Left cardiac atrium (tissue), 4 donors: ENCODE measurements at places on chromosomes 6 and 20. TPM values are rescaled to one million over a fixed set of nuclear protein-coding genes. Genes with fewer than 3 reads are reported as not detected.

DNA sequence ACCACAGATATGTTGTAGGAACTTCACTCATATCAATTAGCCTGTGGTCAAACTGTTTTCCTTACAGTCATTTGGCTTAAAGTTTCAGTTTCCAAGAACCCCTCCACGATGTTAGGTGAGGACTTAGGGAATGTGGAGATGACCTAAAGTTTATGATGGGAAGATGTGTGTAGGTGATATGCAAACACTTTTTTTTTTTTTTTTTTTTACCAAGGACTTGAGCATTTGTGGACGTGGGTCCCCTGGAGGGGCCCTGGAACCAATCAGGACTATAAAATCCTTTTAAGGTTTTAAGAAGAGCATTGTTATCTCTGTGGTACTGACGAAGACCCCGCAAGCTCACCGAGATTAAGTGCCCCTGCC is 478 bp upstream of the MTHFD1L start:
- DNase-seq = no peak

DNA sequence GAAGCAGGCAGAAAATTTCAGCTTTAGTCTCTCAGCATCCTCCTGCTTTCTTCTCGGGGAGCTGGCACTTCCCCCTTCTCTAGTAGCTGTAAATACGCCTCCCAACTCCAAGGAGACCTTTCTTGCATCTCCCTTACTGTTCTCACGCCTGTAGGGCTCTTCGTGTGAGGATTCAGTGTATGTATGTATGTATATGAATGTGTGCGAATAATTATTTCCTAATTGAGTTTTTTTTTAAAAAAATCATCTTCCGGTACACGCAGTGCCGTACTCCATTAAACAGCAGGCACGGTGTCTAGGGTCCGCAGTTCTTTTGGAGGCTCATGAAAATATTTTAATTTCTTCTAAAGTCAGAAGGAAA is 85.4 kb downstream of the HFE start:
- no peak for DNase-seq

- DNase-seq = no peak
Observed at GRCh38 chr6:158852312-158853071, 33.3 kb upstream of the EZR start.

DNA sequence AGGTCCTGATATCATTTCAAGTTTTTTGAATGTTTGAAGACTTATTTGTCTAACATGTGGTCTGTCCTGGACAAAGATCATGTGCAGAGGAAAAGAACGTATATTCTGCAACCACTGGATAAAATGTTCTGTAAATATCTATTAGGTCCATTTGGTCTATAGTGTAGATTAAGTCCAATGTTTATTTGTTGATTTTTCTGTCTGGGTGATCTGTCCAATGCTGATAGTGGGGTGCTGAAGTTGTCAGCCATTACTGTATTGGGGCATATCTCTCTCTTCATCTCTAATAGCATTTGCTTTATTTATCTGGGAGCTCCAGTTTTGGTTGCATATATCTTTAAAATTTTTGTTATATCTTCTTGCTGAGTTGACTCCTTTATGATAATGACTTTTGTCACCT is 258.4 kb upstream of the CITED2 start:
- DNase-seq = no peak

GRCh38 chr6:11964729-11965335 is 47.3 kb upstream of the HIVEP1 start:
- no peak for DNase-seq

CFB gene
- total RNA-seq = 50.3 TPM

DNA sequence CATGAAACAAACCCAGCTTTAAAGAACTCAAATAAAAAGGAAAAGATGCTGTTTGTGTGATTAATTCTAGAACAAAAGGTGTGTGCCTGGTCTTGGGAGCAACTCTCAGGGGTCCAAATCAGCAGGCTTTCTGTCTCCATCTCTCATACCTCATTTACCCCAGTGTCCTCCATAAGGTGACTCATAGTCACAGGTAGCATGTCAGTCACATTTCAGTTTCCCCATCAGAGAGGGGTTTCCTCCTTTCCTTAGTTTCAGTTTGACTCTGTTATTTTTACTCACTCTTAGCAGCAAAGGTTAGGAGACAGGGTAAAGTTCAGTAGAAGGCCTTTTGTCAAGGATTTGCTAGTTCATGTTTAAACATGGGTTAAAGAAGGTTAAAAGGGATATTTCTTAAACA is 46.2 kb downstream of the OGFRL1 start:
- no peak for DNase-seq

- DNase-seq = no peak
Observed at GRCh38 chr20:47711046-47711752, 74.1 kb downstream of the SULF2 start.

LRRC1 gene
- total RNA-seq = 4.9 TPM

GRCh38 chr6:75098709-75099108 is 107.1 kb downstream of the COL12A1 start:
- DNase-seq = peak; percentile 58

NKAIN4 gene
- total RNA-seq = not detected

DNA sequence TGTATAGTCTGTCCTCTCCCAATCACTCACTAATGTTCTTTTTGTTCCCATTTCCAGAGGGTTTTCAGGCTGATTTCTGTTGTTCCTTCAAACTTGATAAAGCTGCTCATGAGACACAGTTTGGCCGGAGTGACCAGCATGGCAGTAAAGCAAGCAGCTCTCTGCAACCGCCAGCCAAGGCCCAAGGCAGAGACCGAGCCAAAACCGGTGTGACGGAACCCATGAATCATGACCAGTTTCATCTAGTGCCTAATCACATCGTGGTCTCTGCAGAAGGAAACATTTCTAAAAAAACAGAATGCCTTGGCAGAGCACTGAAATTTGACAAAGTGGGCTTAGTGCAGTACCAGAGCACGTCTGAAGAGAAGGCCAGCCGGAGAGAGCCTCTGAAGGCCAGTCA is 14.8 kb upstream of the RPL7L1 start:
- peak; percentile 46 for DNase-seq

- no peak for DNase-seq
Observed at GRCh38 chr6:117399126-117399525, 26.6 kb downstream of the ROS1 start.

DNA sequence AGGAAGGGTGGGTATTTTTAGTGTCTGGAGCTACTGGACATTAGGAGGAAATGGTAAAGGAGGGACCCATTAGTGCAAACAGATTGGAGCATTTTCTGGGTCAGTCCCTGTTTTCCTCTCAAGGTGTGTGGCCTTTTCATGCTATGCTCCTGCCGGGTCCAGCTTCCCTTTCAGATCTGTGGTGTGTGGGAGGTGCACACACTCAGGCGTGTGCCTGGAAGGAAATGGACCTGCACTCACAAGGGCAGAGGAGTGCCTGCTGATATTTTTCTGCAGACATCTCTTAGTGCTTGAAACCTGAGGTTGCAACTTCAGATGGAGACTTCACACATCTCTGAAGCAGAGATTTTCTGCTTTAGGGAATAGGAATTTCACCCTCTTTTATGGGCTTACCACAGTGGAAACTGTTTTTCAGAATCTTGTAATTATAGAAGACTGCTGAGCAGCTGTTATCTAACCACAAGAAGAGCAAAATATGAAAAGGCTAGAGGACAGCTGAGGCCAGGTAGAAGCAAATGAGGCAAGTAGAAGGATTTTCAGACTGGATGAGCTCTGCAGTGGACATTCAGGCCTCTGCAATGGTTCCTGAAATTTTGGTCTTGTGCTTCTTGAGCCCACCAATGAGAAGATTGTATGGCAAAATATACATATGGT is 764.3 kb downstream of the QKI start:
- DNase-seq = no peak

GRCh38 chr6:156719395-156719719 is 57.8 kb upstream of the ARID1B start:
- DNase-seq = no peak

HAO1 gene
- not detected for total RNA-seq

ASIP gene
- 1.2 TPM for total RNA-seq

GRCh38 chr6:28264834-28265401 is 2.0 kb upstream of the ZSCAN26 start:
- no peak for DNase-seq

GRCh38 chr6:40482532-40482931 is 104.6 kb downstream of the LRFN2 start:
- DNase-seq = no peak

GRCh38 chr6:53251033-53251672 is 97.6 kb downstream of the ELOVL5 start:
- no peak for DNase-seq

- DNase-seq = no peak
Observed at GRCh38 chr6:56757588-56757984, 114.9 kb upstream of the DST start.

DNA sequence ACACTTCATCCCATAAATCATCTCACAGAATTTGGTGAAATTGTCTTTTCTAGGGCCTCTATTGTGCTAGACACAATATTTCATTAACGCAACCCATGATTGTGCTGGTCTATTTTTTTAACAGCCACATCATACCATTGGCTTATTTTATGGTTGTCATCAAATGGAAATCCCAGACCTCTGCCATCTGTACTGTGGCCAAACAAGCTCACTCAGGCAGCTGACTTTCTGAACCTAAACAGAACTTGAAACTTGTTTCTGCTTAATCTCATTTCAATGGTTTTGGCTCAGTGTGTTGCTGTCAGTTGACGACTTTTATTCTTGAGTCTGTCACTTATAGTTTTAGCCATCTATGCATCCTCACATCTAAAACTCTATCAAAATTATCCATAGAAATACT is 111.8 kb downstream of the HAO1 start:
- peak; percentile 14 for DNase-seq

SPINT4 gene
- not detected for total RNA-seq

DNA sequence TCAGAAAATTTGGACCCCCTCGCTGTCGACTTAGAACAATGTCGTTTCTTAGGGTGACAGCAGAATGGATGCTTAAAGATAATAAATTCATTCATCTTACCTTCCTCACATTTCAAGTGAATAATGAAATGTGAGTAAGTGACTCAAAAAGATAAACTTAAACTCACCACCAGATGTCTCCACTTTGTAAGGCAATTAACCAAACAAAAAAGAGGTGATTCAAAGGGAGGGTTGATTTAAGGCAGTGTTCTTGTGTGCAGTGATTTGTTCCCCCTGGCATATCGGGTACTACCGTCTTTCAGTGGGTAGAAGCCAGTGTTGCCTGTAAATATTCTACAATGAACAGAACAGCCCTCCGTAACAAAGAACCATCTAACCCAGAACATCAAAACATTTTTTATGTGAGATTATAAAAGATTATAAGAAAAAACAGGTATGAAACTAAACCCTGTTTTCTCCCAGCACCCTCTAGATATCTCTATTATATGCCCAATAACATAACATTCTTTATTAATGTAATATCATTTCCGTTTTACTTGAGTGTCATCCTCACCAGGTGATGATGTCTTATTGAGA is 589.7 kb downstream of the CBLN4 start:
- DNase-seq = no peak

GRCh38 chr6:3872370-3872854 is 23.2 kb downstream of the FAM50B start:
- DNase-seq = no peak

MUC22 gene
- 0.06 TPM for total RNA-seq

DNA sequence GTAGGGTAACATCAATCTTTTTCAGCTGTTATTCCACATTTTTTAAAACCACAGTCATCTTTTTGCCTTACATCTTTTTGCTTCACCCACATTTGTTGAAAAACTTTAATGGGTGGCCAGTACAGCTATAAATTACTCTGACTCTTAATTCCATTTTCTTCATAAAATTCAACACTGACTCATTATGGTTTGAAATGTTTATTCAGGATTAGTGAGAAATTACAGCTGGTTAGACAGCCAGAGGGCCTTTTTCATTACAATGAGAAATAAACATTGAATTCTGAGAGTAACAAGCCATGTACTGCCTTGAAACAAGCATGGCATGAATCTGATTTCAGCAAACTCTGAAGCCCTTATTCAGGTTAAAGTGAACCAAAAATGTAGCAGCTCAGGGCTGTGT is 19.5 kb downstream of the NDUFAF4 start:
- no peak for DNase-seq

GRCh38 chr6:56214041-56214702 is 33.2 kb downstream of the COL21A1 start:
- DNase-seq = no peak

DNA sequence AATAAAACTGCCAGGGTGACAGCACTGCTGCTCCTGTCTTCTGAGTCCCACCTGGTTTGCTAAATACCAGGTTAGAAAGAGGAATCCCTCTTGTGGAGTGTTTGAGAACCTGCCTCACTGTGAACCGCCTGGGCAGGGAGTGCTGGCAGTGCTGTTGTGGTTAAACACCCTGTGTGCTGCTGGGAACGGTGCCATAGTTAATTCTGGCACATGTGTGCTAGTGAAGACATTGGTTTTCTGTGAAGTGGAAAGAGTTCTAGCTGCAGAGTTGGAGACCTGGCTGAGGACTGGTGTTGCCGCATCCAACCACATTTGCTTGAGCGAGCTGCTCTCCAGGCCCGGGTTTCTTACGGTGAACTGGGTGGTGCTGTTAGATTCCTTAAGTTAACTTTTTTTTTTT is 72.7 kb downstream of the IGF2R start:
- peak; percentile 63 for DNase-seq
